AML-193 (cell line): ENCODE measurements at places on chromosomes 11 and 22.

GRCh38 chr11:63680834-63681320 is 423 bp upstream of the RTN3 start:
- DNase-seq = no peak

DNA sequence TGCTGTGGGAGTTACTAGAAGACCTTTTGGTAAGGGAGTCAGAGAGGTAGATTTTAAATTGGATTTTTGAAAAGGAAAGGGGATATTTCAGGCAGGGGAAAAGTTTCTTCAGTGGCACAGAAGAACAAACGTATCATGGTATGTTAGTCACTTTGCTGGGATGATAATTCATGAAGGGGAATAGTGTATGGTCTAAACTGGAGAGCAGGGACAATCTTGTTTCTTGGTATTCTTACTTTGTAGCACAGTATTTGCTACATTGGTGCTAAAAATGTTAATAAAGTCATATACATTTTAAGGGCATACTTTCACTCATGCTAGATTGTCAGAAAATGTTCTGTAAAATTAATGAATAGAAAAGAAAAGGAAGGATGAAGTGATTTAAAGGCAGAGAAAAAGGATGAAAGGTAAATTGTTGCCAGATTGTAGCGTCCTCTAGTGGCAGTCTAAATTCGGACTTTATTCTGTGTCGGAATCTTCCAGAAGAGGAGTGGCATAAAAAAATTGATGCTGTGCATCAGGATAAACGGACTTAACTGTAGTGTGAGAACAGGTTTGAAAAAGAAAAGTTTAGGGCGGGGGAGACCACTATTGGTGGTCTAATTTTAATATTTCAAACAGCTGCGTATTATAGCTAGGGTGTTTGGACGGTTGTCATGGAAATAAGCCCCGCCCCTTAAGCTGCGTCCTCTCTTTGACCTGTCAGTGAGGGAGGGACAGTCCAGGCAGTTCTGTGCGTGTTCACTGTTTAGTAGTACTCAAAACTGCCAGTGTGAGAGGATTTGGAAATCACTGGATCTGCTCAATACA is at the start of gene BCO2:
TSS of gene BCO2 (plus strand) at position 724 of the 810 bp plus-strand sequence. CDS start 90 bp downstream, outside the sequence.
- peak; percentile 34 for DNase-seq

- no peak for DNase-seq
These were observed 33.9 kb downstream of the TSG101 start for GRCh38 chr11:18492888-18493287.

GRCh38 chr11:66068154-66068821 is 1.8 kb upstream of the PACS1 start:
- DNase-seq = peak; percentile 24

GRCh38 chr11:1782831-1783724 is 19.4 kb upstream of the CTSD start:
- peak; percentile 78 for DNase-seq

GRCh38 chr22:49036513-49036912 is 791.2 kb downstream of the BRD1 start:
- DNase-seq = no peak

DNA sequence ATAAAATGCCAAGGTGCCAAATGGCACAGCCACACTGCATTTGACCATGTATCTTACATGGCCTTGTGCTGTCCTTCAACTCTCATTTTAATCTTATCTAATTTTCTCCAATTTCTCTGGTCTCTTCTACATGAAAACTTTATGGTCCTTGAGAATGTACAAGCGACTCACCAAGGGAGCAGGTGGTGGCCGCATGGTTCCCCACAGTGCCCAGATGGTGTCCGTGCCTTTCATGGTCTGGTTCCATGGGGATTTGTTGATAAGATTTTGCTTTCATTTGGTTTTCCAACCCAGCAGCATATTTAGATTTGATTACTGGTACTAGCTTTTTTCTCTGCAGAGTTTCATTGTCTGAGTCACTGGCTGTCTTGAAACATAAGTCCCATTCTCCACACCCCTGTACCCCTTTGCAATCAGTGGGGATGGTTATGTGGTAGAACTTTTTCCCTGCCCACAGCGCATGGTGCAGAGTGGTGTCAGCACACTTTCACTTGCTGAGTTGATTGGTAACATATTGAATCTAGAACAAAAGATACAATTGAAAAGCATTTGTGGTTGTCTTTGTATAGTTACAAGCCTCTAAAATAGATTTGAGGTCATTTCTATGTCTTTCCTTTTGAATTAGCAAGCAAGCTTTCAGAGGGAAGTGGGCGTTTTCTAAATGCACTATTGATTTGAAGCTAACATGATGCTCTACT is 24.1 kb downstream of the ZNRF3 start:
- no peak for DNase-seq

DNA sequence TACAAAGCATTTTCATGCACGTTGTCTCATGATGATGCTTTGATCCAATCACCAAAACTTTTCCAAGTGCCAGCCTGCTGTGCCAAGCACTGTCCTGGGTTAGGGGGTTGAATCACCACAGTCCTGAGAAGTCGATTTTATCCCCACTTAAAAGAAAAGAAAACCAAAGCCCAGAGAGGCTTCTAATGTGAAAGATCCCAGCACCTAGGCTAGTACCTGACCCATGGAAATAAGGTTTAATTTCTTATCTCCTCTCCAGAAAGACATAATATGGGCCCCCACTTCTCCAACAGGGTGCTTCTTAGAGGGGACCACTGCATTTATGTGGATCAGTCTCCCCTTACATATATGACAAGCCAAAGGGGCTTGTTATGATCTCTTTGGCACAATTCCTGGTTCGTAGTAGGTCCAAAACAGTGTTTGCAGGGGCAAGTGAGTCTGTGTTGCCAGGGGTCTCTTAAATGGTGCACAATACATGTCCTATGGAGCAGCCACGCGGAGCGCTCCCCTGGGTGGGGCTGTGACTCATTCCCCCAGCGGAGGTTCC is 1.9 kb upstream of the BCL9L start:
- DNase-seq = no peak

DNA sequence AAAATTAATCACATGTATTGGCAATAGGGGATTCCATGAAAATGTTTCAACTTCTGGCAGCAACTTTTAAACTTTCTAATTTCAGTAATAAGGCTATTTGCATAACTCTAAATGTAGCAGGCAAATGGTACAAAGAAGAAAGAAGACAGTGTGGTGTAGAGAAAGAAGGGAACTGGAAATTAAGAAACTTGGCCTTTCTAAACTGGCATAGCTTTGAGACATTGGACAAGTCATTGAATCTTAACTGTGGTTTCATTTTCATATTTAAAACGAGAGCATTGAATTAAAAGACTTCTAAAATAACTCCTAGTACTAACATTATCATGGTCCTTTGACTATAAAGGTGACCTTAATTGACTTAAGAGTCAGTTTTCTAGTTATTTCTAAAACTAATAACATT is 125.0 kb downstream of the UVRAG start:
- DNase-seq = no peak

GRCh38 chr22:22185217-22185616 is 59.4 kb upstream of the VPREB1 start:
- no peak for DNase-seq

- no peak for DNase-seq
These were observed 24.6 kb downstream of the IGHMBP2 start for GRCh38 chr11:68928136-68928880.

GRCh38 chr22:35517769-35518530 is 22.7 kb upstream of the RASD2 start:
- DNase-seq = no peak

- no peak for DNase-seq
These were observed 8.9 kb downstream of the BCL2L13 start for GRCh38 chr22:17647452-17647851.

DNA sequence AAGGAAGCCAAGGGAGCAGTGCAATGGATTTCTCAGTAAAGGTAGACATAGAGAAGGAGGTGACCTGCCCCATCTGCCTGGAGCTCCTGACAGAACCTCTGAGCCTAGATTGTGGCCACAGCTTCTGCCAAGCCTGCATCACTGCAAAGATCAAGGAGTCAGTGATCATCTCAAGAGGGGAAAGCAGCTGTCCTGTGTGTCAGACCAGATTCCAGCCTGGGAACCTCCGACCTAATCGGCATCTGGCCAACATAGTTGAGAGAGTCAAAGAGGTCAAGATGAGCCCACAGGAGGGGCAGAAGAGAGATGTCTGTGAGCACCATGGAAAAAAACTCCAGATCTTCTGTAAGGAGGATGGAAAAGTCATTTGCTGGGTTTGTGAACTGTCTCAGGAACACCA is 6.6 kb downstream of the TRIM22 start:
- no peak for DNase-seq

GRCh38 chr11:95359756-95360155 is 128.8 kb upstream of the SESN3 start:
- no peak for DNase-seq

DNA sequence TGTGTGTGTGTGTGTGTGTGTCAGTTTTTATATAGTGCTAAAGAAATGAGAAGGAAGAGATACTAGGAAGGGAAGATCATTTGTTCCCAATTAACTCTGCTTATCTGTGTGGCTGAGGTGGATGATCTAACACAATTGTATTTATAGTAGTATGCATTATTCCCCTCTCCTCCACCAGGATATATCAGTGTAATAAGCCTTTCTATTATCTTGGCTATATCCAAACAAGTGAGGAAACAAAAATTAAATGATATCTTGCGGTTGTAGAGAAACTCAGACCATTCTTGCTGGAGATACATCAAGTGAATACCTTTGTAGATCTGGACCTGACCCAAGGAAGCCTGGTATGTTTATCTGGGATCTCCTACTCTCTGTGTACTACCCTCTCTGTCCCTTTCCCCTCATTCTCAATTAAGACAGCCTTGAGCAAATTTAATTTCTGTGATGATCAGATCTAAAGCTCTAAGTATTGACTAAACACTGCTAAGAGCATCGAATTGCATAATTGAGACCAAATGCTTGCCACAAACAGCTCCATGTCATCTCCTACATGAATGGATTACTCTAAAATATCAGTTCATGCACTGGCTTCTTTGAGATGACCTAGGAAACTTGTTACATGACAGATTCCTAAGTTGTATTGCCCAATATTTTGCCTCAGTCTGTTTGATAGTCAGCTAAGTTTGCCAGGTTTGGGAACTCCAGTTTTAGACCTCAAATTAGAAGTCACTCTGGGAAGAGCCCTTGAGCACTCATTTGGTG is 185.3 kb upstream of the CTSC start:
- DNase-seq = no peak

DNA sequence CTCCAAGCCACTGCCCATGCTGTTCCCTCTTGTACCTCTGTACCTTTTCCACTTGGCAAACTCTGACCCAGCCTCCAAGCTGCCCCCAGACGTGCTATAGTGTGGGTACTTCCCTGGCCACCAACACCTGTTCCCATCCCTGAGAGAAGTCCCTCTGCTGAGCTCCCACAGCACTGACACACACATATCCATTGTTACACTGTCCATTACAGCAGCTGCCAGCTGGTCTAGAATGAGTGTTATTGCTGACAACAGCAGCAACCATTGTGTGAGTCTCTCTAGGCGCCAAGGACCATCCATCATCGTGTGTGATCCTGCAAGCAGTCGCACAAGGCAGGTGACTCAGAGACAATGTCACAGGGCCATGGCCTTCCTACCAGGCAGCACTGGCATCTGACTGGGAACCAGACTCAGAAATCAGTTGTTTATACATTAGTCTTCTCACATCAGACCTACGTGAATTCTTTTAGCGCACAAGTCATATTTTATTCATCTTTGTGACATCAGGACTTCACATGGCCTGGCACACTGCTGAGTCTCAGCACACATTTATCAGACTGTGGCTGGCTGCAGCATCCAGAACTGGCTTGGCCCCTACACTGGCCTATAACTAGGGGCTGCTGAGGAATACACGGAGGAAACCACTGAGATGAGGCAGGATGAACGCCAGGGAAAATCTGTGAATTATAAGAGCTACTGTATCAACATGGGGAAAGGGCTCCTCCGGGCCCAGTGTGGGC is 56.4 kb downstream of the SGSM3 start:
- DNase-seq = no peak

DNA sequence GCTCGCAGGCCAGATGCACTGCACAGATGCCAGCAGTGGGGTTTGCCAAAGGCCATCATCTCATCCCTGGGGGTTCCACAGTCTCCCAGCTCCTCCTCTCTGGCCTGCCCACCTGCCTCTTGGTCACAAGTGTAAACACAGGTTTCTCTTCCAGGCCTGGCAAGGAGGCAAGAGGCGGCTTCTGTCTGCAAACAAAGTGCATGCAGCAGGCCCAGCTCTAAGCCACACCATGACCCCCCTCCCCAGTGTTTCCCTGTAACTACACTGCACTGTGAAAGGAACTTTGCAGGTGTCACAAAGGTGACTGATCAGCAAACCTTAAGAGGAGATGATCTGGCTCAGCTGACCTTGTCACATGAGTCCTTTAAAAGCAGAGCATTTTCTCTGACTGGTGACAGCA is 26.2 kb upstream of the SHISAL1 start:
- no peak for DNase-seq

- no peak for DNase-seq
These were observed 319.7 kb downstream of the CTTN start for GRCh38 chr11:70717936-70718595.

DNA sequence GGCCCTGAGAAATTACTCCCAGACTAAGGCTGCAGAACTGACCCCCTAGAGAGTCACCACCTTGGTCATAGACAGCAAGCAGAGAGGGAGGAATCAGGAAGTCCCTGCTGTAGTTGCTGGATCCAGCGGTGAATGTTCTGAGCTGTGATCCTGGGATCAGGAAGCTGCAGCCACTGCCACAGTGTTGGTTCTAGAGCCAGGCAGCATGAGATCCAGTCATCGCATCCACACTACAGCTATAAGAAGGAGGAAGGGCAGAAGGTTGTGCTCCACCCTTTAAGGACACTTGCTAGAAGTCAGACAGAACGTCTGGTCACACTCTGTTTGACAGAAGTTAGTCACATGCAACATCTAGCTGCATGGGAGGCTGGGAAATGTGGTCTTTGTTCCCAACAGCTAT is 104.7 kb upstream of the OR4B1 start:
- no peak for DNase-seq

DNA sequence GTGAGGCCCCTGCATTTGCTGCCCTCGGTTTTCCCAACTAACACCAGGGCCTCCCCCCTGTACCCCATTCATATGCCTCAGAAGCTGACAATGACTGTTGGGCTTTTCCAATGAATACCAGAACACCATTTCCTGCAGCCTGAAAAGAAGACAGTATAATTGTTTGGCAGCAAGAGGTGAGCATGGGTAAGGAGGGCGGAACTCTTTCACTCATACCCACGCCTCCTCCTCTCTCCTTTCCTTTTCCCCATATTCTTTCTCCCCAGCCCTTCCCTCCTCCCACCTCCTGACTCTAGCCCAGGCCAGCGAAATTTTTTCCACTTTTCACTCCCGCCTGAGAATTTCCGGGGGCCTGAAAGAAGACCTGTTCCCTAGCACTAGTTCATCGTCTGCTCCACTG is 58.0 kb upstream of the CHST1 start:
- no peak for DNase-seq

DNA sequence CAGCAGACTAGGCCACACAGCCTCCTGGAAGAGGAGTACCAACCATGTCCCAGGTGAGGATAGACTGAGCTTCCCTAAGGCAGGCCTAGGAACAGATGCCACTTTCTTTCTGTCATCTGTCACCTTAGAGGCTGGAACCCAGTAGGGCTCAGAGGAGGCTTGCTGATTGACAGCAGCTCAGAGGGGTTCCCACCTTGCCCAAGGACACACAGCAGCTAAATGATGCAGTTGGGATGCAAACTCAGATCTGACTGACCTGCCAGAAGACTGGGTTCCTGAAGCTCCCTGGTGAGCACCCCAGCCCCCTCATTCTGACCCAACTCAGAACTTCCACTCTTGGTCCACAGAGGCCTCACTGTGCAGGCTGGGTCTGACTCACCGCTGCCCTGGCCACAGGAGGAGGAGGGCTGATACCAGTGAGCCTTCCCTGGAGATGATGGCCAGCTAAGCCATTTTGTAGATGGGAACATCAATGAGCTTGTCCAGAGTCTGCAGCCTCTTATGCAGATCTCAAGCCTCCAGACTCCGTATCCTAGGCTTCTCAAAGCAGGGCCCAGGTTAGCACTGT is 14.0 kb downstream of the CAPN5 start:
- DNase-seq = no peak
